NCI-H446 treated with DMSO at 0.1 percent for 48 hours (cell line): ENCODE measurements at places on chromosomes 13 and 19.

DNA sequence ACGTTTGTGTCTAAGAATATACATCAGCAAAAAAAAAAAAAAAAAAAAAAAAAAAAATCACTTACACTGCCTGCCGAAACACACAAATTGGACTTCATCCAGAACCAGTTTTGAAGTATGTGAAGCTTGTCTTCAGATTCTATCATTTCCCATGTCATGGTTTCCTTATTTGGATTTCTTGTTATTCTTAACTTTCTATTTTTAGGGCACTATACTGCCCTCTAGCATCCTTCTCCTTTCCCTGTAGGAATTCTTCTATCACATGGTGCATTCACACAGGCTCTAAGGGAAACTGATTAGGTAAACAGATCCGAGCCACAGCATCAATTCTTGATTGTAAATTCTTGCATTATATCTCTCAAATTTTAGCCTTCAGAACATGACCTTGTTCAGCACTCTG lies 1507.5 kb downstream of the OLFM4 start:
- peak; percentile 2 for DNase-seq

GRCh38 chr19:455851-456546 lies 4.8 kb downstream of the SHC2 start:
- no peak for DNase-seq

DNA sequence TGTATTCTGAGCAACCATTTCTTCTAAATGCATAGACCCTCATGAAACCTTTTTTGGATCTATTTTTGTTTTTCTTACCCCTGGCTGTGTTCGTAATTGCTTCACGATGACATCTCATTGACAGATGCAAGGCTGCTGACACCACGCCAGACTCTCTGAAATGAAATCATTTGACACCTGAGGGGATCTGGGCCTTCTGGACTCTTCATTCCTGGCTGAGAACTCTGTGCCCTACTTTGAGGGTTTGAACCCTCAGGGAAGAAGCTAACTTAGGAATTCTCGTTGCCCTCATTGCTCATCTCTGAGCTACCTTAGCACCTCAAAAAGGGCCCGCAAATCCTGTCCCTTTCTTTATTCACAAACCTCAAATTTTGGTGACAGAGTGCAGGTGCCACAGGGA lies 40.5 kb upstream of the NBEA start:
- no peak for DNase-seq

DNA sequence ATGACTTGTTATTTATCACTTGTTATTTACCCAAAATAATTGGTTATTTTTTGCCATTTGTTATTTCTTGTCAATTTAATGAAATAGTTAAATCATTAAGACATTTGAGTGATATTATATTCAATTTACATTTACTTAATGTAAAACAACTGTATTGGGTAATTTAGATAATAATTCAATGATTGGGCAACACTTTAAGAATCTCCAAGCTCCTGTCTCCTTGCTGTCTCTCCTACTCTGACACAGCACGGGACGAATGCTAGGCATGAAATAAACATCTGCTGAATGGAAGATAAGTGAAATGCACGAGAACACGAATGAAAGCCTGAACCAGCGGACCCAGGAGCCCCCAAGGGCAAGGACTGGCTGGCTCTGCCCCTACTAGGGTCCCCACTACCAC lies 5.7 kb upstream of the PPP6R1 start:
- DNase-seq, result no peak

DNA sequence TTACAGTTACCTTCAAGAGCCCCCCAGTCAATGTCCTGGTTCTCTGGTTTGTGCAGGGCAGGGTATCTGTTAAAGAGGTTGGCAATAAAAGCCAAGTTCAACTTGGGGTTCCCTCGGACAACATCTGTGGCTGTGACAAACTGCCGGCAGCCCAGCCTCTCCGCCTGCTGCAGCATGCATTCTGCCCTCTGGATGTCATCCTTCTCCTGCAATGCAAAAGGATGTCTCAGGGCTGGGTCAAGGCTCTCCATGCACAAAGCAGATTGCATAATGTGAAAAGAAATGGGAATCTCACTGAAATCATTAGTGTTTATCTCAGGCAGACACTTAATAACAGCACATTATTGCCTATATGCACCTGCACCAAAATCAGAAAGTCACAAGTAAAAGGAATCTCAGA lies 35.1 kb downstream of the LCP1 start:
- DNase-seq, result no peak

DNA sequence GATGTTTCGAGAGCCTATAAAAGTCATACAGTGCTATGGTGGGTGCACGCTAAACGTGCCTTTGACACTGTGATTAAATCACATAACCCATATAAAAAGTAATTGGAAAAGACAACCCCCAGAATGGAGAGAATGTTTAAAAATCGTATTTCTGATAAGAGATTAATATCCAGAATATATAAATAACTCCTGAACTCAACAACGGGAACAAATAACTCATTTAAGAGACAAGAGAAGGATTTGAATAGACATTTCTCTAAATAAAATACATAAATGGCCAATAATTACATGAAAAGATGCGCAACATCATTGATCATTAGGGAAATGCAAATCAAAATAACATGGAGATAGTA lies 37.0 kb upstream of the IGFL4 start:
- DNase-seq, result no peak

- no peak for DNase-seq
Measured at GRCh38 chr13:57409121-57409520, 222.4 kb upstream of the PCDH17 start.

- DNase-seq, result no peak
Measured at GRCh38 chr13:46698910-46699460, 98.0 kb downstream of the ESD start.

- no peak for DNase-seq
Measured at GRCh38 chr19:58560007-58560887, 1.8 kb upstream of the UBE2M start.

GRCh38 chr19:5352229-5352763 lies 11.7 kb upstream of the PTPRS start:
- DNase-seq, result peak; percentile 19
